ENCODE measurements at places on chromosomes 11 and 22.

DNA sequence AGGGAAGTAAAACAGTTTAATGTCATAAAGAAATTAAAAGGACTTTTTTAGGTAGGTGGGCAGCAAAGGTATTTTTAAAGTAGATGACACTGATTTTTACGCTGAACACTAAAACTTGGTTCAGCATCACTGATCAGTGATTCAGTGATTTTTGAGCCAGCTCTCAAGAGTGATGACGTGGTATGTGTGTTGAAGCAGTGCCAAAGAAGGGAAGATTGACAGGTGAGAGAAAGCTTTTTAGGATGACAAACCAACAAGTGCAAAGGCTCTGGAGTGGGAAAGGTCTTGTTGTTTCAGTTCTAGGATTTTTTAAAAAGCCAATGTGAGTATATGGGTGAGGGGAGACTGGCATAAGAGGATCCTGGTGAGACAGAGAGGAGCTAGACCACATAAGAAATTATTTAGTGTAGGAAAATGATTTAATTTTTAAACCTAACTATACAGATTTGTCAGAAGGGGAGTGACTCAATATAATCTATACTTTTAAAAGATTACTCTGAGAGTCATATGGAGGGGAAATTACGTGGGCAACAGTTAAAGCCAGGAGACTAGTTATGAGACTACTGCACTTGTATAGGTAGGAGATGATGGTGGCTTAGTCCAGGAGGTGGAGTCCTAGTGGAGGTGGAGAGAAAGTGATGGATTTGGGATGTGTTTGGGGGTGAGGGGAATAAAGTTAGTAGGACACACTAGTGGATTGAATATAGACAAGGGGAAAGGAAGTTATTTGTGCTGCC is 17.6 kb upstream of the CALCB start:
- peak; percentile 10 for DNase-seq

- DNase-seq: no peak
Measured at GRCh38 chr11:9847636-9848035, 183.8 kb downstream of the SWAP70 start.

DNA sequence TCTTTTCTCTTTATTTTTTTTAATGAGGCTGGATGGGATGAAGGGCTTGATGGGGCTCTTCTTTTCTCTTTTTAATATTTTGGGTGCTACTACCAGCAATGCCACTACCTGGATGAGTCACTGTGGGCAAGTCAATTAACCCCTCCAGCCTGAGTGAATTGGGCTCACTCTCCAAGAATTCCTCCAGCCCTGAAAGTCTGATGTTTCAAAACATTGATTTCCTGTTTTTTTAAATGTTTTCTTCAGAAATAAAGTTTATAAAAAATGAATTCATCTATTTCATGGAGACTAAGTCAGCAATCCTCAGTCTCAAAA is 812 bp upstream of the OR5A2 start:
- no peak for DNase-seq

DNA sequence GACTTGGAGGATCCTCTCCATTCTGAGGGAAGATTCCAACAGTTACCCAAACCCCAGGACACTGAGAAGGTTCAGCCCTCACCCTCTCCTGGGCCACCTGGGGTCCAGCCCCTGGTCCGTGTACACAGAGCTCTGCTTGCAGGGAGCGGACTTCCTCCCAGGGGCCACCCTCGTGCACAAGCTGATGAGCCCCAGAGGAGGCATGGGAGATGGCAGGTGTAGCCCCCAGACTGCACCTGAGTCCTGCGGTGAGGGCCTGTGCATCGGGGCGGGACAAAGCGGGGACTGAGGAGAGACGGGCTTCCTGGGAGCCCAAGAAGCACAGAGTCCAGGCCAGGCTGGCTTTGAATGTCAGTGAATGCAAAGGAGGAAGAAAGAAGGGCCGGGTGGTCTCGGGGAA is 1374.9 kb downstream of the BRD1 start:
- DNase-seq: no peak

DNA sequence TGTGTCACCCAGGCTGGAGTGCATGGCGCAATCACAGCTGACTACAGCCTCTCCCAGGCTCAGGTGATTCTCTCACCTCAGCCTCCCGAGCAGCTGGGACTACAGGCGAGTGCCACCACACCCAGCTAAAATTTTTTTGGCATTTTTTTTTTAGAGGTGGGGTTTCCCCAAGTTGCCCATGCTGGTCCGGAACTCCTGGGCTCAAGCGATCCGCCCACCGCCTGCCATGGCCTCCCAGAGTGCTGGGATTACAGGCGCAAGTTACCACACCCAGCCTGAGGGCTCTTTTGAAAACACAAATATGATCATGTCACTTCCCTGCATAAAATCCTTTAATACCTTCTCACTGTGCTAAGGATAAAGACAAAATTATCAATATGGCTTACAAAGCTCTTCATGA is 88.1 kb downstream of the MAML2 start:
- DNase-seq: no peak

GRCh38 chr22:31206896-31207687 is 5.0 kb upstream of the LIMK2 start:
- DNase-seq: peak; percentile 42

DNA sequence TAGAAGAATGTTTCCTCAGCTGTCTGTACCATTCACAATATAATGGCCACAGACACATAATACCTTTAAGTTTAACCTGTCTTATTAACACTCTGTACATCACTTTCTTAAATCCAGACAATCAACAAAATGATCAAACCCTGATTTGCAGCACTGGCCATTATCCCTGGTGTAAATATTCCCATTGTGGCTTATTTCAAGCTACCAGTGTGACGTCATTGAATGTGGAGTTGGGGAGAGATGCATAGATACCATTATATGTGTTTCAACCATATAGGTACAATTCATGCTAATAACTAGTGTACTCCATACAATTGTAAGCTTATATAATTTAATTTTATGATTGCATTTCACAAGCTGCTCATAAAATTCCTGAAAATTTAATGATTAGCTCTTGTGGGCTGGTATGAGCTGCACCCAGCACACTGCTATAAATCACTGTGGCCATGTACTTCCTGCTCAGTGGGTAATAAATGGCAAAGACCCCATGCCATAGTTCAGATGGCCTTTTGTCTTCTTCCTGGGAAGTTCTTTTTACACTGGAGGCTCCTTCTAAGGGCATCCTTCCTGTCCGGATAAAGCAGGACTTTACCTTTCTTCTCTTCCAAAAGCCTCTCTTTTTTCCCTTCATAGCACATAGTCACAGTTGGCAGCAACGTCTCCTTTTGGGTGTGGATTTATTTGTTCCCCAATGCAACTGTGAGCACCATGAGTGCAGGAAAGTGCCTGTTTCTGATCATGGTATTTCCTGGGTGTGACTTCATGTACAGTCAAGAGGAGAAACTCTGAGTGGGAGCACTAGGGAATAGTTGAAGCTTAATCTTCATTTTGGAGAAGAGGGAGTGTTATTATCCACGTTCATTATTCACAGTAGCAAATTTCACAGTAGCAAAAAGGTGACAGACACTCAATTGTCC is 87.8 kb downstream of the MIAT start:
- no peak for DNase-seq

GRCh38 chr11:16603890-16604793 is 134.3 kb upstream of the C11orf58 start:
- DNase-seq: peak; percentile 72

DNA sequence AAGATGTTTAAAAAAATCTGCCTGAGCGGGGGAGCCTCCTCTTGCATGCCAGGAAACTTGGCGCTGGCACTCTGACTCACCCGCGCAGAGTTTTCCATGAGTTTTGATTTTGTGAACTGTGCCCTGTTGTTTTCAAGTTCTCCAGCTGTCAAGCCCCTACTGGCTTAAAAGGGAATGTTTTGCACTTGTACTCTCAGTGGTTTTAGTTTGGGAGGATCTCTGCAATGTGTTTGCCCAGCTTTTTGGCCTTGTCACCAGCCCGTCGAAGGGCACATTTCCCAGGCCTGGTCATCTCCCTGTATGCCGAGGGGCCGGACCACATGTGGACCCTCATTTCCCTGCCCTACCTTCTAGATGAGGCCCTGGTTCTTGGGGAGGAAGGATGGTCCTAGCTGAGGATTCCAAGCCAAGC is 12.2 kb downstream of the MRGPRF start:
- peak; percentile 92 for DNase-seq

DNA sequence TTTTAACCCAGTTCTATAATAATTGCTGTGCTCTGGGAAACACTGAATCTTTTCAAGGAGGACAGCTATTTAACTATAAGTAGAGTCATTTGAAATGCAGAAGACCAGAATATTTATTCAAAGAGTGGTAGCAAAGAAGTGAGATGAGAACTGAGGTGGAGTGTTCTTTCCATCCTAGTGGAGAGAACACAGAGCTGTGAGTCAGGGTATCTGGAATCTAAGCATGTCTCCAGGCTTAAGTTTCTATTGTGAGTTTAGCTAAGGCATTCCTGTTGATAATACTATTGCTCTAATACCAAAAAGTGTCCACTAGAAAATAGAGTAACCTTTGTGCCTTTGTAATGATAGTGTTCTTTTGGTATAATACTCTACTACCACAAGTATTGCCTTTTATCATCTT is 32.4 kb downstream of the JAM3 start:
- DNase-seq: peak; percentile 69

- DNase-seq: no peak
Measured at GRCh38 chr11:62137276-62137861, 13.6 kb downstream of the INCENP start.

DNA sequence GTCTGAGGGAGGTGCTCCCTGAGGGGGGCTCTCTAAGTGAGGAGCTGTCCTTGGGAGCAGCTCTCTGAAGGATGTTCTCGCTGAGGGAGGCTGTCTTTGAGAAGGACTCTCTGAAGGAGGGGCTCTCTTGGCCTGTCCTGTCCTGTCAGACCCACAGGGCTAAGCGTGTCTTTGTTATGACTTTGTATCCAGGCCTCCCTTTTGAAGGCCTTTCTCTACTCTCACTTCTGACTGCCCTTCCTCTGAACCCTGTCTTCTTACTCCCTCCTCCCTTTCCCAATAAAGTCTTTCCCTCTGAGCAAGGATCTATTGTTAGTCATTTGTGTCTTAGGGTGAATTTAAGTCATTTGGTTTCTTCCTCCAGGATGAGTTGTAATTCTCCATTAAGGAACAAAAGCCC is 330.1 kb upstream of the PLET1 start:
- no peak for DNase-seq

DNA sequence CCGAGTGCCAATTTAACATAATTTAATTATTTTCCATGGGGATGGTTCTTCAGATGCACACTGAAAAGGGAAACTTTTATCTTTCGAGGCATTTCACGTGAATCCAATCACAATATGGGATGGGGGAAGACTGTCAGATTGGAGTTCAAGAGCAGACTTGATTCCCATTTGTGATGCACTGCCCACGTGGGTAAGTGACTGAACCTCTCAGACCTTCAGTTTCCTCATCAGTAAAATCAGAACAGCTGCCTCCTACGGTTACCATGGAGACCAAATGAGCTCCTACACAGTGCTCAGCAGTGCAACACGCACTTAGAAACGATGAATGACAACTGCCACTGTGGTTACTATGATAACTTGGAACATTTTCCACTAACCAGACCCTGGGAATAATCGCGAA is 21.7 kb downstream of the KIAA0930 start:
- DNase-seq: no peak

GRCh38 chr11:121563900-121564822 is 111.4 kb upstream of the SORL1-AS1 start:
- peak; percentile 27 for DNase-seq

DNA sequence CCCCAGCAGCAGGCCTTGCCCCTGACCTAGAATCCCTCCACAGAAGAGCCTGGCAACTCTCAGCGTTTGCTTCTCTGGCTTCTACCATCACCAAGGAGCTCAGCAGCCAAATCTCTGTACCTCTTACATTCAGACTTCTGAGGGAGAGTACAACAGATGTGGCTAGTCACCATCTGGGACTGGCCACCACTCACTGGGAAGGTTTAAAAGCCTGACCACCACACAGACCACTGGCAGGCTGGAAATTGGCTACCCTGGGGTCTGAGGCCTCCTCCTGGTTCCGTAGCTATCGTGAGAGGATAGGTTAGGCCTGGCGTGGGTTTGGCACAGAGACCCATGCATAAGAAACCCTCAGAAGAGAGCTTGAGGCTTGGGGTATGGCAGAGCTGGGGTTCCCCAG is 478.5 kb upstream of the CADM1 start:
- DNase-seq: no peak

DNA sequence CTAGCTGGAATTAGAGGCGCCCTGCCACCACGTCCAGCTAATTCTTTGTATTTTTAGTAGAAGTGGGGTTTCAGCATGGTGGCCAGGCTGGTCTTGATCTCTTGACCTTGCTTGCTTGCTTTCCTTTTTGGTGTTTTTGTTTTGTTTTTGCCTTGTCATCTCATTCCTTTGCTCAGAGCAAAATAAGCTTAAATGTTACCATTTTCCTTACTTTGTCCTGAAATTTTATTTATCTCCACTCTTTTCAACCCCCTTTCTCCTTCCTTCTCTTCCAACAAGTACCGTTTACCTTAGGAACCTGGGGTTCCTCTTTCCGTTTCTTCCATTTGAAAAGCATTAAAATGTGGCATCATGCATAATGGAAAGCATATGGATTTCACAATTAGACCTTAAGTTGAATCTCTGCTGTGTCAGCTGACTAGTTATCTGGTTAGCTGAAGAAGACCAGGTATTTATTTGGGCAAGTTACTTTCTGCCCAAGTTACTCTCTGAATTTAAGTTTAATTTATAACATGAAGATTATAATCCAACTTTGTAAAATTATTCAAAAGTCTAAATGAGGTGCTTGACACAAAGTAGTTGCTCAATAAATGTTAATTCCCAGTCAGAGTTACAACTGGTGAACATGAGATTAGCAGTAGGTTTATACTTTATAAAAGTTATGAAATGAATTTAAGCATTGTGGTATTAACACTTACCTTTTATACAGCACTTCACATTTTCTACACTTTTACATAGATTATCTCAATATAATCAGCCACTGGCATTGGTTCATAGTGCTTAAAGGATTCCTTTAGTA is 69.7 kb downstream of the PRMT3 start:
- DNase-seq: no peak

DNA sequence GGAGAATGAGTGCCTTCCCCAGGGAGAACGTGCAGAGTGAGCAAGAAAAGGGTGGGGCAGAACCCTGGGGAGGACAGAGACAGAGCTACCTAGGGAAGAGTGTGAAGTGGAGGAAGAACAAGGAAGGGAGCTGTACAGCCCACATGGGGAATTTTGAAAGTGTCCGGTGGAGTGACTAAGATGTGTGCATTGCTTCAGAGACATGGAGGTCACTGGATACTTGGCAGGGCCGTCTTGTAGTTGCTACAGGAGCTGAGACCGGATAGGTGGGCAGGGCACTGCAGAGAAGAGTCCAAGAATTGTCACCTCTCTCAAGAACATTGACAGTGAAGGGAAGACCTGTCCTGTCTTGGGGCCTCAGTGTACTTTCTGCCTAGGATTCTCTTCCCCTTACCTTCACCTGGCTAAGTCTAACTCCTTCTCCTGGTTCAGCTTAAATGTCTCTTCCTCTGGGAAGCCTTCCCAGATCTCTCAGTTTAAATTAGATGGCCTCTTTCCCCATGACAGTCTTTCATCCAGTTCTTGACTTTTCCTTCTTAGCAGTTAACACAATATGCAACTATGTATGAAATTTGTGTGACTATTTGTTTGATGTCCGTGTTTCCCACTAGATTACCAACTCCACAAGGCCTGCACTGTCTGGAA is 9.2 kb upstream of the P2RY6 start:
- DNase-seq: no peak

GRCh38 chr11:44833221-44833876 is 106.6 kb downstream of the TSPAN18 start:
- no peak for DNase-seq

All from astrocyte of the hippocampus (primary cell).